ENCODE measurements at places on chromosomes 3 and 15.

- no peak for DNase-seq
Measured at GRCh38 chr3:181987736-181988135, 276.0 kb downstream of the SOX2 start.

- no peak for DNase-seq
Measured at GRCh38 chr15:35545316-35545823, 595 bp downstream of the DPH6 start.

GRCh38 chr3:66029443-66029842, 9.3 kb downstream of the MAGI1 start:
- no peak for DNase-seq

GRCh38 chr3:37956723-37957538, 33.7 kb upstream of the VILL start:
- no peak for DNase-seq

DNA sequence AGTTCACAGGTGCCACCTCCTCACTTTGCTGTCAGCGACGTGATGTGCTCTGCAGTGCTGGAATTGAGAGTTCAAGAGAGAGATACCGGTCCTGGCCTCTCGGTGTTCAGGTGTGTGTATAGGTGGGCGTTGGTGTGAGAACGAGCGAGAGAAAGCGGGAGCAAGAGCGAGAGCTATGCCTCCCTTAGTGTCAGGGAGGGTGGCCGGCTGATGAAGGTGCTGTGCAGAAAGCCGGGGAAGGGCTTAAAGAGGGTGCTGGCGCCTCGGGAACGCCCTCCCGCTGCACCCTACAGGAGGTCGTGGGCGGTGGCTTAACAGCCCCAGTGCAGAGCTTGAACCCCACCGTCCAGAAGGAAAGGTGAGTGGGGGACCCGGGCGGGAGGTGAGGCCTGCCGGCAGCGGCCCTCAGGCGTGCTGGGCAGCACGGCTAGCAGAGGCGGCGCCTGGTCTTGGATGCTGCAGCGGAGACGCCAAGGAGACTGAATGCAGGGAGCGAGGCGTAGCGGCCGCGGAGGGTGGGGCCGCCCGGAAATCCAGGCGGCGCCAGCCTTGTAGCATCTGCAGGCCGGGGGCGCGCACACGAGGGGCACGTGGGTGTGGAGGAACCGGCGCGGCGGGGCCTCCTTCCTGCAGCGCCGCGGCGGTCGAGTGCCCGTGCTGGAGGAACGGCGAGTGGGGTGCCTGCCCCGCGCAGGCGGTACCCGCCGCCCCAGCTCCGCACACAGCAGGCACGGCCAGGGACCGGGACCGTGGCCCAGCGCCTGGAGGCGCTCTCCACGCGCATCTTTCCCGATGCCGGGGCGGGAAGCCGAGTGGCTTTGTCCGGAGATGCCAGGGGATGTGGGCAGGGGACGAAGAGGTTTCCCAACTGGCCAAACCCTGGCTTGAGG, 246.8 kb upstream of the TOPAZ1 start:
- DNase-seq, result no peak

GRCh38 chr3:107690522-107691138, 167.9 kb downstream of the BBX start:
- peak; percentile 73 for DNase-seq

GRCh38 chr3:115834068-115834467, 210.8 kb downstream of the GAP43 start:
- no peak for DNase-seq

DNA sequence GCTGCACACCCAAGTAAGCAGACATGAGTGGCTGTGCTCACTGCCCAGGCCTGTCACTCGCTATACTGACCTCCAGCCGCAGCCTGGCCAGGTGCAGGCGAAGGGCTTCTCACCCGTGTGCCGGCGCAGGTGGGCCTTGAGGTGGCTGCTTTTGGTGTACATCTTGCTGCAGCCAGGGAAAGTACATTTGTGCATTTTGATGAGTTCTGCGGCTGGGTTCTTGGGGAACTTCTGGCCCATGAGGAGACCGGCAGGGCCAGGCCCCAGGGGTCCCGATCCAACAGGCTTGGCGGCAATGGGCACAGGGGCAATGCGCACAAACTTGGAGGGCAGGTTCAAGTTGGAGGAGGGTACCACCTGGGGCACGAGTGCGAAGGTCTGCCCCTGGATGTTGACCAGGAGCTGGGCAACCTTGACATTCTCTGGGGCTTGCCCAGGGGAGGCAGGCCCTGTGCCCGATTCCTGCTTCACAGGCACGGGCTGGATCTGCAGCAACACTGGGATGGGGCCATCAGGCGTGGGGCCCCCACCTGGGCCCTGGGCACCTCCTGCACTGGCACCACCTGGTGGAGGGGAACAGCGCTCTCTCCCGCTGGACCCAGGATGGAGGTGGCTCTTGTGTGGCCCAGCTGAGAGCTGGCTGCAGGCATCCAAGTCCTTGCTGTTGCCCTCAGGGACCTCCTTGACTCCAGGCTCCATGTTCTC, 5.3 kb downstream of the KLF15 start:
- no peak for DNase-seq

- DNase-seq, result no peak
Measured at GRCh38 chr15:69375151-69375790, 38.9 kb upstream of the KIF23 start.

DNA sequence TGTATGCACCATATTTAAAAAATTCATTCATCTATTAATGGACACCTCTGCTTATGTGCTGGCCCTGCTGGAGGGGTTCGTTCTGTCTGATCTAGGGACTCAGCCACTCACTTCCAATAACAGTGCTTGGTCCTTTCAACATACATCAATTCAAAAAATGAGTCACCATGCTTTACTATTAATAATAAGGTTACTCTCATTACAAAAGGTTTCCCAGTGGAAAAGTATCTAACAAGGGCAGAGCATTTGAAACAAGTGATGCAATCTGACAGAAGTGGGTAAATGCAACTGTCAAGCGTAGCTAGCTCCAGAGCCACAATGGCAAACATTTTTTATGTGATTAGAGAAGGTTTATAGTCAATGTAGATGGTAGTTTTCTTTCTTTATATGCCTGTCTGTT, 67.9 kb upstream of the TNIK start:
- DNase-seq, result no peak

DNA sequence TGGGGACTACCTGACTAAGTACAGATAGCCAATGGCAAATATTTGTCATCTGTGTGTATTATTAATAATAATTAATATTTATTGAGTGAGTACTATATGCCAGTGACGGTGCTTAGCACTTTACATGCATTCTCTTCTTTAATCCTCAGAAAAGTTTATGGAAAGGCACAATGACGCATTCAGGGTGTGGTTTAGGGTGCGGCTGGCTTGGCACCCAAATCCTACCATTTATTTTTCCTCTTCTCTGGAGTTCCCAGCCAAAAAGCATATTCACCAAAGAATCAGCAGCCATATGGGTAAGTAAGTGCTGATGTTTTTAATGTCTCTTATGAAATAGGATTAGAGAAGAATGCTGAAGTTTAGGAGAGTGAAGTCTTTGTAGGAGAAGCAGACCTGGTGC, 140.4 kb upstream of the TP63 start:
- no peak for DNase-seq

DNA sequence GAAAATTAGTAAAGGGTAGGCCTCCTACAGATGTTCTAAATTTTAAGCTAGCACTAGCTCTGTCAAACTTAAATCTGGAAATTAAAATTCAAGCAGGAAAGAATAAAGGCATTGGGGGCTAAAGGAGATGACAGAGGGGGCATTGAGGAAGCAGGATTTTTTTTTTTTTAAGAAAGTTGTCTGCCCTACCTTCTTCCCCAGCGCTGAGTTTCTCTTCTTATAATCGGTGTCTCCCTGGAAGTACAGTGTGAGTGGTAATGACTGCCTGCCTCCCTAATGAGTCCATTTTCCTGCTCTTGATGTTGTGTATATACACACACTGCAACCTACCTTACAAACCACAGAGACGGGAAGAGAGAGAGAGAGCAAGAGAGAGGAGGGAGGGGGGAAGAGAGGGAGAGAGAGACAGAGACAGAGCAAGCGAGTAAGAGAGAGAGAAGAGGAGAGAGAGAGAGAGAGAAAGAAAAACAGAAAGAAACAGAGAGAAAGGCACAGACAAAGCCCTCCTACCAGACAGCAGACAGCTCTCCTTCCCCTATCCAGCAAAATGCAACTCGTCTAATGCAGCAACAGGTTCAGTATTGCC, 47.0 kb downstream of the ZBTB20 start:
- DNase-seq, result peak; percentile 71

DNA sequence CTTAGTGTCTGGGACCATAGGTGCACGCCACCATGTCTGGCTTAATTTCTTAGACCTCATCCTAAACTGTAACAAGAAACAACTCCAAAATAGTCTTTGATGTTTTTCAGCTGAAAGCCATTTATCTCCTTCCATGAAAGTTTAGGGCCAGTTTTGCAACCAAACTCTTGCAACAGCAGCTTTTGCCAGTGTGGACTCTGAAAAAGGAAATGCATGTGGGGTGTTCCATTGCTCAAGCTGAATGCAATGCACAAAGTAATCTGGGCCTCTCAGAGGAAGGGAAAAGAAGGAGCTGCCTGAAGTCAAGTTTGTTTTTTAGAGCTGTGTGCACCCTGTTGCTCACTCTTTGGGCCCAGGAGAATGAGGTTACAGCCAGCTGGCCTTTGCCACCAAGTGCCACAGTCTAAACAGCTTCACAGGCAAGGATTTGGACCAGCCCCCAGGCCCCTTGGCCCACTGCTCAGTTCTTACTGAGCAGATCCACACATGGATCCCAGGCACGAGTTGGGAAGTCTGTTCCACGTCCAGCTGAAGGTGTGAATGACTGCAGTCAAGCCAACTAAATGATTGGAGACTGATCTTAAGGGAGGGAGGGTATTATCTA, 212.3 kb upstream of the LRRFIP2 start:
- DNase-seq, result no peak

GRCh38 chr3:9135526-9135925, 113.9 kb downstream of the SRGAP3 start:
- DNase-seq, result no peak

GRCh38 chr3:57753016-57753415, 3.1 kb upstream of the SLMAP start:
- no peak for DNase-seq

- no peak for DNase-seq
Measured at GRCh38 chr15:29139540-29140459, 129.8 kb downstream of the NSMCE3 start.

- DNase-seq, result no peak
Measured at GRCh38 chr15:22839046-22839695, 705 bp downstream of the NIPA2 start.

DNA sequence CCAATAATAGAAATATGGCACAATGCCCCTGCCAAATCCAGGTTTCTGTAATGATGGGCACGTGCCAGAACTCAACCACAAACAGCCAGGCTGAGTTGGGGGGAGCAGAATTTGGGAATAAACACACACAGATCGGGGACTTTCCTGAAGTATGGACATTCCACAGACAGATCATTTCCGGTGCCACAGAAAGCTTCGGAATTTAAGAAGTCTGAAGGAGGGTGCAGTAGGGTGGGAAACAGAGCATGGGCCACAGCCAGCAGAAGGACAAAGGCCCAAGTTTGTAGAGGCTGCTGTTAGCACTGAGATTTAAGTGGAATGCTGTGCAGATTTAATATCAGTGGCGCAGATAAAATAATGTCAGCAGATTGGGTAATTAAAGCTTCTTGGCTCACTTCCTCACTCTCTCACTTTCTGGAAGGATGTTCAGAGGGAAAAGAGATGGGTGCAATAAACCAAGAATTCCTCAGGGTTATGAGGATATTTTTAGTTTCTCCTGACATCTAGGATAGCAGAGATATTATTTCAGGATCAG, 67.4 kb downstream of the MYLK start:
- DNase-seq, result no peak

DNA sequence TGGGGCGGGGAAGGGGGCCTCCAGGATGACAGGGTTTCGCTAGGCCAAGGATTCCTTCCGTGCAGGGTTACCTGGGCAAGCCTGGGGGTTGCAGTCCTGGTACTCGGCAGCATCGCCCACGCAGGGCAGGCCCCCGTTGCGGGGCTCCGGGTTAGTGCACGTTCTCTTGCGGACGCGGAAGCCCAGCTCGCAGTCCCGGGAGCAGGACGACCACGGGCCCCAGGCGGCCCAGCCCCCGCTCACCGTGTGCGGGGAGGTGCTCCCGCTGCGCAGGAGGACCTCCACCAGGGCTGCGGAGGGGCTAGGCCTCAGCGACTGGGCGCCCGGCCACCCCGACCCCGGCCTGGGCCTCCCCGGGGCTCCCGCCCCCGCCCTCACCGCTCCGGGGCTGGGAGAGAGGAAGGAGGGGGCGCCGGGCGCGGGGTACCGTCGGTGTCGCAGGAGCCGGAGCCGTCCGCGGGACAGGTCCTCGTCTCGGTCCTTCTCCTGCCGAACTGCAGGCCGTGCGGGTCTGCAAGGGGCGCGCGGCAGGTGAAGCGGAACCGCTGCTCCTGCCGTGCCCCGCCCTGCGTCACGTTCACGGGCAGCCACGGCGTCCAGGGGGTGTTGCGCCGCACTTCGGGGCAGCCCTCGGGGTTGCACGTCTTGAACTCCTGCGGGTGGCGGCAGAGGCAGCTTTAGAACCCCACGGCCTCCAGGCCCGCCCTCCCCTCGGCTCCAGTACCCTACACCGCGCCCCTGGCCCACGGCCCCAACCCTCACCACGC, 114.6 kb downstream of the SEMA5B start:
- no peak for DNase-seq

DNA sequence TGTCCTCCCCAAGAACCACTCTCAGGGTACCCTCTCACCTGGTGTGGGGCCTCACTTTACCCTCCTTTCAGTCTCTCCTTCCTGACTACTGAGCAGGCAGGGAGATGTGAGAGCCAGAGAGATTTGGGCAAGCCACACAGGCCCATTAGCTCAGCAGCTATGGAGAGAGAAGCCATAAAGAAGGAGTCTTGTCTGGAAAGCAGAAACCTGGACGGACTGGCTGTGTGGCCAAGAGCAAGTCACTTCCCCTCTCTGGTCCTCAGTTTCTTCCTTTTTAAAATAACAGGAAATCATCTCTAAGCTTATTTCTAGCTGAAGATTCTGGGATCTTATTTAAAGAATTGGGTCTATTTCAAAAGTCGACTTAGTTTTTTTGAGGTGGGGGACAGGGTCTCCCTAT, 65.8 kb upstream of the ZNF148 start:
- DNase-seq, result no peak

DNA sequence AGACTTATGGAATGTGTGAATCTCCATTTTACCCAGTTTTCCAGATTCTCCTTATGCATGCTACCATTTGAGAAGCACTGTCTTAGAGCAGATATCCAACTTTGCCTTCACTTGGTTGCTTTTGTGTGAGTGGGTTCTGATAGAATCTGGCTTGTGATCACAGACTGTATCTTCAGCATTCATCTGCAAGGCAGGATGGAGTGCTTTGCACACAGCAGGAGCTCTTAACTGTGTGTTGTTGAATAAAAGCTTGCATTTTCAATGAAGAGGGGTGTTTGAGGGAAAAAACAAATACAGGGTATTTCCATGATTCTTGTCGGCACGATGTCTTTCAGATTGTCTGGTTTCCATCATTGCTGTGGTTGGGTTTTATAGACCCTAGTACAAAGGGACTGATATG, 24.4 kb downstream of the IL1RAP start:
- no peak for DNase-seq

GRCh38 chr3:69161587-69162307, 39.4 kb upstream of the LMOD3 start:
- peak; percentile 32 for DNase-seq

GRCh38 chr3:124745756-124746155, 15.5 kb downstream of the UMPS start:
- no peak for DNase-seq
